ENCODE measurements at places on chromosomes 6 and 20.

GRCh38 chr20:53611449-53611894 lies 17.8 kb upstream of the ZNF217 start:
- DNase-seq: peak; percentile 96

DNA sequence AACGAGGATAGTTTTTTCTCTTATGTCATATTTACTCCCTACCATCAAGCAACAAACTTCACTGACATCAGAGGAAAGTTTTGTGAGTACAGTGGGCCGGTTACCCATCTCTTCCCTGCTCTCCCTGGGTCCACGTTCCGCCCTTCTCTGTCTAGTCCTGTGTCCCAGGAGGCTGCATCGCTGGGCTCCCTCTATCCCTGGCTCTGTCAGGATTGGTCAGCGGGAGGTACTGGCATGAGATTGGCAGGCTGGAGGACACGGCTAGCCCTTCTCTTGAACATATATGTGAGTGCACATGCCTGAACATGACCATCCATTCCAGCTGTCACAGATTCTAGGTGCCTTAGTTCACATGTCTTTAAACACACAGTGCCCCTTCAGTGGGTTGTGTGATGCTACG lies 30.3 kb upstream of the TMEM181 start:
- DNase-seq: no peak

- DNase-seq: no peak
These were observed 215.1 kb upstream of the QKI start for GRCh38 chr6:163199371-163199770.

DNA sequence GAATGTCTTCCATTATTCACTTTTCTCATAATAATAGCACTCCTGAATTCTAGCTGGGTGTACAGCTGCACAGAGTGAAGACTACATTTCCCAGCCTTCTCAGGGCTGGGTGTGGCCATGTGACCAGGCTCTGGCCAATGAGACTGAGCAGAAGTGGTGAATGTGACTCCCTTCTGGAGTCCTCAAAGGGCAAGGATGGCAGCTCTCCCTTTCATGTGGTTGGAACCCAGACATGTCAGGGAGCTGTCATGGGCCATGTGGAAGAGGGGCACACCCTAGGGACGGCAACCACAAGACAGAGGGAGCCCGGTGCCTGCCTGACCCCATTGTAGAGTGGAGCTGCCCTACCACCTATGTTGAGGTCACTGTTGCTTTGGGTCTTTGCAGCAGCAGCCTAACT lies 312.8 kb upstream of the SULF2 start:
- no peak for DNase-seq

GRCh38 chr20:48287552-48288170 lies 502.4 kb upstream of the SULF2 start:
- DNase-seq: no peak

DNA sequence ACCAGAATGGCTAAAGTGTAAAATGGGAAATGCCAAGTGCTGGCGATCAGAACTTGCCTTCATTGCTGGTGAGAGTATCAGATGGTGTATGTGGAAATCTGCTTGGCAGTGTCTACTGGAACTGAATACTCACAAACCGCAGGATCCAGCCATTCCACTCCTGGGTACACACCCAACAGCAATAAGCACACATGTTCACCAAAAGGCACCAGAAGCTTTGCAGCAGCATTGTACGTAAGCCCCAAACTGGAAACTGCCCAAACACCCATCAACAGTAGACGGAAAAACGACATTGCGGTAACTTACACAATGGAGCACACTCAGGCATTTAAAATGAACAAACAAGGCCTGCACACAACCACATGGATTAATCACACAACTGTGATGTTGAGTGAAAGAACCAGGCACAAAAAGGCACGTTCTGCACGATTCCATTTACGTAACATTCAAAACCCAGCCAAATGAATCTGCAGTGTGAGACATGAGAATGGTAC lies 37.3 kb upstream of the BPIFA2 start:
- no peak for DNase-seq

DNA sequence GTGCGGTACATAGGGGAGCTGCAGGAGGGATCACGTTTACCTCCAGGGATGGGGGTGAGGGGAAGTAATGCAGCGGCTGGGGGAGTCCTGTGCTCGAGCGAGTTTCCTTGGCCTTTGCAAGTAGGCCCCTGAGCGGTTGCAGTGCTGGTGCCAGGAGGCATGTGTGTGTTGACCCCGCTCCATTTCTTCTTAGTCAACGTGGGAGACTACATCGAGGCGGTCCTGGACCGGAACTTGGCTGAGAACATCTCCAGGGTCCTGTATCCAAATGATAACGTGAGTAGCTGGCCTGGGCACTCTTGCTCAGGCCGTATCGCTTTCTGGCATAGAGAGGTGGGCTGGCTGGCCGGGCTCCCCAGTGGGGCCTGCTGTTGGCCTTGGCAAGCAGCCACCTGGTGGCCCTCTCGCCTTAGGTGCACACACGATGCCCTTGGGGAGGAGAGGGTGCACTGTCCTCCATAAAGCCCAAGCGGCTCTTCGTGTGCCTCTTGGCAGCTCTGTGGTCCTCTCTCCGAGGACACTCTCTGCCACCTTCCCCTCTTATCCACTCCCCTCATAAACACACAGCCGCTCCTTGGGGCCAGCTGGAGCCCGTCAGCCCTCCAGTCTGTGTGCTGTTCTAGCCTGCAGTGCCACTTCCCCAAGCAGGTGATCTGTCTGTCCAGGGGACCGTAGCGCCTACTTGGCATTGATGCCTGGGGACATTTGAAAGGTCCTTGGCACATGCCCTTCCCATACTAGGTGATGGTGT lies 29.3 kb downstream of the PYGB start:
- no peak for DNase-seq

- DNase-seq: no peak
These were observed 22.4 kb upstream of the BPIFA2 start for GRCh38 chr20:33145521-33145920.

DNA sequence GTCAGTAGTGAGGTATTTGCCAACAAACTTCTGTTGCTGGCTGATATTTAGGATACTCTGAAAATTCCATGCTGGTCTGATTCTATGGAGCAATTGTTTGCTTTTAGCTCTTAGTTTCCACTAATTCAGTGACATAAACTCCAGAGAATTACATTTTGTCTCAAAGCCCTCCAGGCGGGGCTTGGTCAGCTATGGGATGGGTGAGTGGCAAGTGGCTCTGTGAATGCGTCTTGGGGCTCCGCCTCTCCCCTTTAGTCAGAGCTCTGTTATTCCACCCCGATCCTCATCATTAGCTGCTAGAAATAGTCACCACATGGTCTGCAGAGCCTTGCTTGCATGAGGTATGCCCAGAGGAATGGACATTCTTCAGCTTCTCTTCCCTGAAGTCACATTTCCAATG lies 540.6 kb downstream of the QKI start:
- DNase-seq: peak; percentile 23

- no peak for DNase-seq
These were observed 5.2 kb downstream of the STX11 start for GRCh38 chr6:144155529-144155928.

DNA sequence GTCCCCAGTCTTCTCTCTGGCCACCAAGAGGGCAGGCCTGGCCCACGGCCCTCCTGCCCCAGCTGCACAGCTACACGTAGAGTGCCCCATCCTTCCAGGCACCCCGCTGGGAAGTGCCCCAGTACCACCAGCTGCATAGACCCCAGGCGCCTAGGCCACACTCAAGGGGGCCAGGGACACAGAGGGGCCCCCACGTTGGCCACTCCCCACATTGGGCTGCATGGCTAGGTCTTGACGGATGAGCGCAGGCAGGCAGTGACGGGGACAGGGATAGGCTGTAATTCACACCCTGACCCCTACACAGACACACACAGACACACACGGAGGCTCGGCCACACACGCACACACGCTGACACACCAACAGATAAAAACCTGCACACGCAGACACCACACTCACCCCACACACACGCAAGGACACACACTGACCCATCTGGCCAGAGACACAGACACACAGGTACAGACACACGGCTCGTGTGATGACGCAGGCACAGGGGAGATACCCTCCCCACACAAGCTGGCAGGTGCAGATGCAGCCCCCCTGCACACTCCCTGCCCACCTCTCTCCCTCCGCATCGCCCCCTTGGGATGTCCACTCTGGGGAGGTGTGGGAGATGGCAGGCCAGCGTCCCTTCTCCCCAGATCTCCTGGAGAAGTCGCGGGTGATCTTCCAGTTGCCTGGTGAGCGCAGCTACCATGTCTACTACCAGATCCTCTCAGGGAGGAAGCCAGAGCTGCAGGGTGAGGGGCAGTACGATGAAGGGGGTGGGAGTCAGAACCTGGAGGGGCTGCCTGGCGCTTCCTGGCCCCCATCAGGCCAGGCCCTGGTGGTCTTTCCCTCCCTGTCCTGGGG lies 30.0 kb downstream of the MYH7B start:
- DNase-seq: no peak

- DNase-seq: no peak
These were observed 7.7 kb downstream of the SHLD1 start for GRCh38 chr20:5757949-5758348.

- DNase-seq: no peak
These were observed 864 bp upstream of the CEBPB start for GRCh38 chr20:50189681-50190250.

GRCh38 chr6:112362027-112362795 lies 15.1 kb downstream of the RFPL4B start:
- no peak for DNase-seq

- DNase-seq: no peak
These were observed 22.7 kb upstream of the PRDM1 start for GRCh38 chr6:106063448-106063850.

DNA sequence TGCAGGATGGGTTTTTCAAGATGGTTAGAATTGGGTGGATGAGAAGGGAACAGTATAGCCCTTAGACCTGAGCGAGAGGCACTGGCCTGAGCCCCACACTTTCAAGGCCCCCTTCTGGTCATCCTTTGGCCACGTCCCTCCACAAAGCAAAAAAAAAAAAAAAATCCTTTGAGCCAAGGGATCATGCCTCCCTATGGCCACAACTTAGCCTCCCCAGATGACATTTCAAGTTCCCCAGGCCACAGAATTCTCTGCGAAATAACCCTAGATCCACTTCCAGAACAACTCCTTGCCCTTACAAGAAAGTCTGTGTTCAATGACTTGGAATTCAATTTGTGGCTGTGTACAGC lies 30.4 kb downstream of the ELOVL2 start:
- DNase-seq: no peak

DNA sequence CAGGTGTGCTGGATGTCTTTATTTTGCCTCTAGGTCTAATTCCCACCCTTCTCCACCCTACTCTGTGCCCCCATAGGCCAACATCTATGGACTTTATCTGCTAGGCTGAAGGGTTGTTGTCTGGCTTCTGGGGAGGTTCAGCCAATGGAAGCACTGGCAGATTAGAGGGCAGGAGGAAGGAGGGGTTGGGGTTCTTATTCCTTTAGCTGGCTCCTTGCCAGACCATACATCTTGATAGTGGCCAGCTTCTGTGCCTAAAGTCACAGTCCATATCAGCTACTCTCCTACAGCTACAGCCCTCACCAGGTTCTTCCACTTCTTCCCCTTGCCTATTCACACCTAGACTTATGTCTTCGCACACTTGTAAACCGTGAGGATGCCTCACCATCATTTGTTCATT lies 41.1 kb downstream of the ROS1 start:
- DNase-seq: no peak

- DNase-seq: no peak
These were observed 344.4 kb downstream of the ESR1 start for GRCh38 chr6:152151920-152152319.

DNA sequence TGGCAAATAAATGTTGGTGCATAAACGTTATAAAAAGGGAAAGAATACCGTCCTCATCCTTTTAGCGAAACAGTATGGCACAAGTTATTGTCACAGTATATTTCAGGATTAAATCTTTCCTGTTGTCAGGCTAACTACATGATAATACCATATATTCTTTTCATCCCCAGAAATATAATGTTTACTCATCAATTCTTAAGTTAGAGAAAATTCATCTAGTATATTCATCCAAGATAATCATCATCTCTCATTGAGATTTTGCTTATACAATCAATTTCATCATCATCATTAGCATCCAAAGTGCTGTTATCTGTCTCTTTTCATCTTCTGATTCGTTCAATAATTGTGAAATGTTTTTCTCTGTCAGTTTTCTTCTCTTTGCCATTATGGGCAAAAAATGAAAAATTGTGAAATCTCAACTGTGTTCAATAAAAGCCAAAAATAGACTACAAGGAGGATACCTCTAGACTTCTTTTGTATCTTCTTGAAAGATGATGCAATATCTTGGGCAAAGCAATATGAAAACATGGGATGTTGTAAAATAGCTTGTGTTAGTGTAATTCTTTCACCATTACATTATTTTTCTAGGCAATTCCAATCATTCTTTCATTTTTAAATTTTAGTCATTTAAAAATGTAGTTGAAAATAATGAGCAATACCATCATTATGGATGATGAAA lies 2.6 kb downstream of the SPACA1 start:
- no peak for DNase-seq

DNA sequence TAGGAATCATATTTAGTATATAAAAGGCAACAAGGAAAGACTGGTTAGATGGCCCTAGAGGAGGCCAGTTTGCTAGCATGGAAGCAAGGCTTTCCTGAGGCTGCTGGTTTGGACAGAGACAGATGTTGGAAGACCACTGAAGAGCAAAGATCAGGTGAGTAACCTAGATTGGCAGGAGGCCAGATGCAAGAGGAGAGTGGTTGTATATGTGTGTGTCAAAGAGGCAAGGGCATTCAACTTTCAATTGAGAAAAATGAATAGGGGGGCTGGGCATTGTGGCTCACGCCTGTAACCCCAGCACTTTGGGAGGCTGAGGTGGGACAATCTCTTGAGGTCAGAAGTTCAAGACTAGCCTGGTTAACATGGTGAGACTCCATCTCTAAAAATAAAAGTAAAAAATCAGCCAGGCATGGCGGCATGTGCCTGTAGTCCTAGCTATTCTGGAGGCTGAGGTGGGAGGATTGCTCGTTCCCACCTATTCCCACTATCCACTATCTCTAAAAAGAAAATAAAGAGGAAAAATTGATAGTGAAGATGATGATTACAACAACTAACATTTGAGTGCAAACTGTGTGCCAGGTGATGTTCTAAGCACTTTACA lies 79.8 kb downstream of the PRDM1 start:
- DNase-seq: no peak

Data from non-pigmented ciliary epithelial cell (primary cell).